ENCODE measurements at places on chromosomes 13 and 19.

GRCh38 chr13:42109957-42110356 lies 61.5 kb downstream of the DGKH start:
- no peak for DNase-seq

GRCh38 chr13:80447747-80448146 lies 106.8 kb upstream of the SPRY2 start:
- DNase-seq, result no peak

GRCh38 chr13:47480121-47480520 lies 521.0 kb downstream of the SUCLA2 start:
- DNase-seq, result no peak

GRCh38 chr19:14450168-14450874 lies 17.2 kb downstream of the PKN1 start:
- peak; percentile 60 for DNase-seq

DNA sequence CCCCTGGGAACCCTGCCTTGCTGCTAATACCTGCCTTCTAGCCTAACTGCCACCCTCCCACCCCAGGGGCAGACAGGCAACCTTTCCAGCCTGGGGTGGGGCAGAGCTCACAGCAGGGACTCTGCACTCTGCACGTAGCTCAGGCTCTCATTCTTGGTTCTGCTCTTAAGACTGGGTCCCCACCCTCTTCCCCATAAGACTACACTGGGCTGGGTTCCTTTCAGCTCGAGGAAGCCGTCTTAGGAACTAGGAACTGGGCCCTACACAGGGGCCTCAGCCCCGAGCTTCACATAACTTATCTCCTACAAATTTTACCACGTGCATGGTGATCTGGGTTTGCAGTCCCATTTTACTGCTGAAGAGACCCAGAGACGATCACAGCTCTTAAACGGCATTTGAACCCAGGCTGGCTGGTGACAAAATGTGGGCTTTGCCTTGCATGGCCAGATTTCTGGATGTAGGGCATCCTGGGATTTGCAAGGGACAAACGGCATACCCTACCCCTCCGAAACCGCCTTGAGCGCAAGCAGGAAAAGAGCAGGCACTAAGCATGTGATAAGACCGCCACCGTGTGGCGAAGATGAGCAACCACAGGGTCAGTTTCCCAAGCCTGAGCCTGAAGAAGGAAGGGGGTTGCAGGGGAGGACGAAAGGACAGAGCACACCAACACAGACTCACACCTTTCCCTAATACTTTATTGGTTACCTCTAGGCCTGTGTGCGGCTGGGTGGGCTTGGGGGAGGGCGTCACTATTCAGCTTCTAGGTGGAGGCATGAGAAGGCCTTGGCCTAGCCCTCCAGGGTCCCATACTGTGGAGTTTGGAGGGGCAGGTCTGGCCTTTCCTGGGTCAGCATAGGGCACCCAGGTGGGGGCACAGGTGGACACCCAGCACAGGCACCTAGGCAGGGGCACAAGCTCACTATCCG lies 5.1 kb downstream of the JUNB start:
- DNase-seq, result peak; percentile 71

DNA sequence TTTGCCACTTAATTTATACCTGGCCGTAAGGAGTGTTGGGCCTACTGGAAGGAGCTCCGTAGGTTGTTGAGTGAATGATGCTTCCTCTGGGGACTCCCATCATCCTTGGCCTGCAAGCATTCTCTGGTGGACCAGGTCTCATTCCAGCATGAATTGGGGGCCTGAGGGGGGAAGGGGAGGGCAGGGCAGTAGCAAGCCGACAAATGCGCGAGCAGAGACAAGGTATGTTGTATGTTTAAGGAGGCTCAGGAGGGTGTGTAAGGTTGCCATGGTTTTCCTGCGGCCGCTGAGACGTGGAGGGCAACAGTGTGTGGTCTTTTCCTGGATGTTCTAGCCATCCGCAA lies 749 bp downstream of the ZNF264 start:
- no peak for DNase-seq

GRCh38 chr13:40494513-40494912 lies 171.9 kb downstream of the FOXO1 start:
- no peak for DNase-seq

DNA sequence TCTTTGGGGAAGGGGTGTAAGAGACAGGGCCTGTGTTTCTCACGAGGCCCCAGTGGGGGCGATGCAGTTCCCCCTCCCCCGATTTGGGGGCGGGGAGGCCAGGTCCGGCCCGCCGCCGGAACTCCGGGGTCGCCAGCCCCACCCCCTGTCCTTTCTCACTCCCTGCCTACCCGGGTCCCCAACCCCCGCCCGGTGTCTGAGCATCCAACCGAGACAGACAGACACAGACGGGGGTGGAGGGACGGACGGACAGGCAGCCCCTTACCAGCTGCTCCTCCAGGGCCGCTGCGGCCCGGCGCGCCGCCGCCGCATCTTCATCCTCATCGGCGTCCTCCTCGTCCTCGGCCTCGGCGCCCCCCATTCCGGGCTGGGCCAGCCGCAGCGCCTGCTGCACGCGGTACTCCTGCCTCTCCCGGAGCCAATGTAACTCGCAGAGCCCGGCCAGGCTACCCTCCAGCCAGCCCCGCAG lies 397 bp downstream of the DACT3 start:
- DNase-seq, result no peak

DNA sequence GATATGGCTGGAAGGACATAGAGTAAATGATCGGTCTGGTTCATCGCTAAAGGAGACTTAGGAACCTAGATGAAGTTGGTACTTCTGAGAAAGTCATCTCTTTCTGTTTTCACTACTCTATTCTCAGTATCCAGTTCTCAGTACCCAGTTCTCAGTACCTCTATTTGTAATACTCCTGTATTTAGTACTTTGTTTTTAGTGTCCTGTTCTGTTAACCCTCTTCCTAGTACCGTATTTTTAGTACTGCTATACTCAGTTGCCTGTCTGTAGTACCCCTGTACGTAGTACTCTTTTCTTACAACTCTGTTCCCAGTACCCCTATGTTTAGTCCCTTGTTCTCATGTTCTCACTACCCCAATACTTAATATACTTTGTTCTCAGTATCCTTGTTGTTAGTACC lies 1.2 kb downstream of the RFXAP start:
- no peak for DNase-seq

DNA sequence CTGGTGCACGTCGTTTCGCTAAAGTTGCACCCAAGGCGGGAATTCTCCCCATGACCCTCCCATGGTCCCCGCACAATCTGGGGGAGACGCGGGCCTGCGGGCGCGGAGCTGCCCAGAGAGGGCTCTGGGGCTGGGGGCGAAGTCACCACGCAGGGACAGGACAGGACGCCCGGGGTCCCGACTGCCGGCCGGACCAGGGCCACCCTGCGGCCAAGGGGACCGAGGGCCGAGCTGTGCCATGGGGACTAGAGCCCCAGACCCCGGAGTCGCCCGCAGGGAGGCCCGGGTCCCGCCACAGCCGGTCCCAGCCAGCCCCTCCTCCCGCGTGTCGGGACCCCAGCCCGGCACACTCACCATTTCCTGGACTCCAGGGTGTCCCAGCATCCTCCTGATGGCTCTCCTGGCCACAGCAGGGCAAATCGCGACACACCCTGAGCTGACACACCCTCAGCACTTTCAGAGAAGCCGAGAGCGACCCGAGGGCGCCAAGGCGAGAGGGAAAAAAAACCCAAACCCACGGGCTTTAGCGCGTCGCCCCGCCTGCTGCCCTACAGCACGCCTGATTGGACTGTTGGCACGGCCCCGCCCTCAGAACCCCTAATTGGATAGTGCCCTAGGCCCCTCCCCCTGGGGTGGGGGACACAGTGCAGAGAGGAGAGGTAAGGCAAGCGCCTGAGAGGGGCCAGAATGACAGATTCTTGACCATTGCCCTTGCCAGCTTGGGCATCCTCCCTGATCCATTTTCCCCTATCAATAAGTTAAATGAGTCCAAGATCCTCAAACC lies 28.6 kb downstream of the ZNF44 start:
- no peak for DNase-seq

- no peak for DNase-seq
Observed at GRCh38 chr19:39355253-39355652, 13.0 kb downstream of the SAMD4B start.

GRCh38 chr19:12847159-12848139 lies 9.1 kb downstream of the MAST1 start:
- DNase-seq, result peak; percentile 57
